NCI-H2081 treated with DMSO at 0.1 percent for 48 hours (cell line): ENCODE measurements at places on chromosomes 6 and 20.

GRCh38 chr6:23447731-23448130 is 678.3 kb upstream of the NRSN1 start:
- no peak for DNase-seq

GRCh38 chr6:5457041-5457440 is 195.7 kb downstream of the FARS2 start:
- no peak for DNase-seq

DNA sequence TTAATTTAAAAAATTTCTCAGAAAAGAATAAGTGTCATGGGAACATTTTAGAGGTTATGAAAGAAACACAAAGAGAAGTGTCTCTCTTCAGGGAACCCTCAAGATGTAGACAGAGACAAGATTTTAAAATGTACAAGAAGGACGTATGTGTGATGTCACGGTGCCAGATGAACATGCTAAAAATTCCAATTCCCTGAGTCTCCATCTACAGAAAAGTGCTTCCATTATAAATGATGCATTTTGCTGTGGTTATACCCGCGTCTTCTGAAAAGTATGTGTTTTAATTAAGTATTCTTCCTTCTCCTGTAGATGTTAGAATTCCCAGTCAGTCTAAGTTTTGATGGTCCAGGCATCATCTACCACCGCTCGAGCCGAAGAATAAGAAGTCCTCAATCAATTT is 489.1 kb downstream of the PREX1 start:
- no peak for DNase-seq

- no peak for DNase-seq
Measured at GRCh38 chr6:107488174-107488874, 1.6 kb upstream of the SOBP start.

GRCh38 chr6:45192556-45192955 is 135.6 kb upstream of the RUNX2 start:
- DNase-seq, result no peak

GRCh38 chr6:37449984-37450383 is 17.0 kb downstream of the CMTR1 start:
- DNase-seq, result no peak

GRCh38 chr20:35887393-35888064 is 66.8 kb downstream of the SCAND1 start:
- no peak for DNase-seq

- no peak for DNase-seq
Measured at GRCh38 chr6:35850208-35850607, 45.1 kb downstream of the LHFPL5 start.

- no peak for DNase-seq
Measured at GRCh38 chr6:31972709-31973350, 892 bp upstream of the DXO start.

DNA sequence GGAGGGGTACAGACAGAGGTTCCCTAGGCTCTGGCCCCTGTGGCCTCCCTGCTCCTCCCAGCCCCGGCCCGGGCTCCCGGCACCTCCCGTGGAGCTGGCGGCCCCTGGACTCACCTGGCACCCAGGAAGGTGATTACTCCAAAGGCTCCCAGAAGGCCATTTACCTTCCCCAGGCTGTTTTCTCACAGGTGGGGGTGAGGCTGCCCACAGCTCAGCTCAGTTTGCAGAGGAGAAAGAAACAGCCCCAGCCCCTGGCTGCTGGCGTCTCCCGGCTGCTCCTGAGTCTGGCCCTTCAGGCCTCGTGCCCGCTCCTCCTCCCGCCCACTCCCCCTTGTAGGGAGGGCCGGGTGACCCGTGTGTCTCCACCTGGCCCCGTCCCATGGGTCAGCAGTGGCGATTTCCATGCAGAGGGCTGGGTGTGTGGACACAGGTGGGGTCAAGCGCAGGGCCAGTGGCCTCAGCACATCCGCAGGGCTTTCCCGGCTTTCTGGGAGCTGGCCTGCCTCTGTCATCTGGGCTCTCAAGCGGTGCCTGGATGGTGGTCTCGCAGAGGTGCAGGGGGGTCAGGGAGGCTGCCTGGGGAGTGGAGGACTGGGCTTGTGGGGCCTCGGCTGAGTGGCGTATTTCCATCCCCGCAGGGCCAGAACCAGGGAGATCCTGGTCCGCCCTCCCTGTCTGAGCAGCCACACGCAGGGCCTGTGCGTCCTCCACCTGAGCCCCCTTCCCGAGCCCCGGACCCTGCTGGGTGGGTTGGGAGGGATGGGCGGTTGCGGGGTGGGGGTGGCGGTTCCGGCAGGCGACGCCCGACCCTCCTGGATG is 20.2 kb upstream of the GATA5 start:
- no peak for DNase-seq

DNA sequence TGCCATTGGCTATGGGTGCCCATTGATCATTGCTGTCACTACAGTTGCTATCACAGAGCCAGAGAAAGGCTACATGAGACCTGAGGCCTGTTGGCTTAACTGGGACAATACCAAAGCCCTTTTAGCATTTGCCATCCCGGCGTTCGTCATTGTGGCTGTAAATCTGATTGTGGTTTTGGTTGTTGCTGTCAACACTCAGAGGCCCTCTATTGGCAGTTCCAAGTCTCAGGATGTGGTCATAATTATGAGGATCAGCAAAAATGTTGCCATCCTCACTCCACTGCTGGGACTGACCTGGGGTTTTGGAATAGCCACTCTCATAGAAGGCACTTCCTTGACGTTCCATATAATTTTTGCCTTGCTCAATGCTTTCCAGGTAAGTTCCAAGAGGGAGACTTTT is 16.4 kb downstream of the ADGRF4 start:
- DNase-seq, result no peak

DNA sequence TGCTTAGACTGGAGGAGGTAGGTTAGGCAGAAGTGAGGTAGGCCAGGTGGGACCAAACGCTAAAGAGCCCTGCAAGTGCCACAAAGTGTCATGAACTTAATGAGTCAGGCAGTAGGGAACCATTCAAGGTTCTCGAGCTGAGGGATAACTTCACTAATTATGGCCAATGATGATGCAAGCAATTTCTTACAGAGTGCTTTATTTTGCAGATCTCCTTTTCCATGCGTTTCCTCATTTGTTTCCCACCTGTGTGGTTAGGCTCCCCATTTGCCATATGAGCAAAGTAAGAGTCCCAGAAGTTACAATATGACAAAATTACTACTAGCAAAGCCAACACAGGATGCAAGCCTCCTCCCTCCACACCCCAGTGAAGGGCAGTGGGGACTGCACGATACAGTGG is 36.5 kb upstream of the PSMF1 start:
- no peak for DNase-seq

- DNase-seq, result no peak
Measured at GRCh38 chr6:144265390-144265789, 19.7 kb upstream of the UTRN start.

DNA sequence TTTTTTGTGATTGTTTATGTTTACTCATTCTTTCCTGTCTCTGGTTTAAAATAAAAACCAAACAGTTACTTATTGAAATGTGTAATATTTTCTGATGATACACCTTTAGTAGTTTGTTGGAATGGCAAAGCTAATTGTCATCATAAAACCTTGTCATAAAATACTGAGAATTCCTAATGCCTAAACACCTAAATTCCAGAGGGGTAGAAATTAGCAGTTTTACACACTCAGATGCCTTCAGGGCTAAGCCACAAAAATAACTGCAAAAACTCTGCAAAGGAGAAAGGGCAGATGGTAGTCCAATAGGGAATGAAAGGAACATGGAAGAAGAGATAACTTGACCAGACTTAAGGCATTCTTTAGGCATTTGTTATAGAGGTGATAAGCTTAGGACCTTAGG is 30.3 kb downstream of the FAM83B start:
- no peak for DNase-seq

GRCh38 chr6:49299279-49299678 is 163.8 kb downstream of the MMUT start:
- DNase-seq, result no peak

DNA sequence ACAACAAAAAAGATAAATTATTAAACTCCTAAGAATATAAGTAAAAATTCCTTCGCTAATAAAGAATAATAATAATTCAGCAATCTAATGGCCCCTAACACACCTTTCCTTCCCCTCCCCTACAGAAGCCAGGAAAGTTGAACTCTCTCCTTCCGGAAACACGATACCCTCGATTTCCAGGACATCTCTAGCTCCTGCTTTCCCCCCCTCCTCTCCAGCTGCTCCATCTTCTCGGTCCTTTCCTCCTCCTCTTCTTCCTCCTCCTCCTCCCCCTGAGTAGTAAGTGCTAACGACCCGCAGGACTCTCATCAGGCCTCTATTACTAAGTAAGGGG is 603 bp downstream of the TASP1 start:
- no peak for DNase-seq

- no peak for DNase-seq
Measured at GRCh38 chr6:156808287-156808686, 31.1 kb downstream of the ARID1B start.

GRCh38 chr20:23278172-23278571 is 72.4 kb upstream of the NXT1 start:
- no peak for DNase-seq

GRCh38 chr20:57656821-57657534 is 36.8 kb upstream of the ZBP1 start:
- DNase-seq, result no peak

DNA sequence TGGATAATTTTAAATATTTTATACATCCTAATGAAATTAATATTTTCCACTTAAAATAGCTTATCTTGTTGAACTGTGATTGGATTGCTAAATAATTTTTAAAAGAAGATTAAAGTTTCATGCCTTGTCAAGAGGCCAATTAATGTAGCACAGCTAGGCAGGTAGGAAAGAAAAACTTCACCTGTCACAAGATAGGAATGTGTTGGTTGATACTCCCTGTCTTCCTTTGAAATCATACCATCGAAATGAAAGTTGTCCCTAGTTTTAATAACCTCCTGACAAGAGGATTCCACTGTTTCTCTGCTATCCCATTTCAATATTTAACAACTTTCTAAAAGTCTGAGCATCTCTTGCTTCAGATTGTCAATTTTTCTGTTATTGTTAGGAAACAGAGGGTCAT is 80.8 kb downstream of the BMP6 start:
- DNase-seq, result no peak

DNA sequence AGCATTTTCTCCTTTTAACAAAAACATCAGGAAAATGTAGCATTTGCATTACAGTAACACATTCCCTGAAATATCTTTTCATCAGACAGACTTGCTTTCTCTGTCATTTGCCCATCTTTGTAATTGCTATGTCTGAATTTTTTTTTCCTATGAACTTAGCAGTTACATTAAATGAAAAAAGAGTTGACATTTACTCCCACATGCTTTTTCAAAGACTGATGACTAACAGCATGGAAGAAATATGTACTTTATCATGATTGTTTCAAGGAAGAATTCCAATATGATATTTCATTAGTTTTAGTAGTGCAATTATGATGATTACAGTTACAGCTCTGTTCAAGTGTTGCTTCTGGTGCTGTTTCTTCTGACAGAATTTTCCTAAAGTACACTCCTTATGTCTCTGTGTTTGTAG is 864.5 kb upstream of the MAN1A1 start:
- no peak for DNase-seq

DNA sequence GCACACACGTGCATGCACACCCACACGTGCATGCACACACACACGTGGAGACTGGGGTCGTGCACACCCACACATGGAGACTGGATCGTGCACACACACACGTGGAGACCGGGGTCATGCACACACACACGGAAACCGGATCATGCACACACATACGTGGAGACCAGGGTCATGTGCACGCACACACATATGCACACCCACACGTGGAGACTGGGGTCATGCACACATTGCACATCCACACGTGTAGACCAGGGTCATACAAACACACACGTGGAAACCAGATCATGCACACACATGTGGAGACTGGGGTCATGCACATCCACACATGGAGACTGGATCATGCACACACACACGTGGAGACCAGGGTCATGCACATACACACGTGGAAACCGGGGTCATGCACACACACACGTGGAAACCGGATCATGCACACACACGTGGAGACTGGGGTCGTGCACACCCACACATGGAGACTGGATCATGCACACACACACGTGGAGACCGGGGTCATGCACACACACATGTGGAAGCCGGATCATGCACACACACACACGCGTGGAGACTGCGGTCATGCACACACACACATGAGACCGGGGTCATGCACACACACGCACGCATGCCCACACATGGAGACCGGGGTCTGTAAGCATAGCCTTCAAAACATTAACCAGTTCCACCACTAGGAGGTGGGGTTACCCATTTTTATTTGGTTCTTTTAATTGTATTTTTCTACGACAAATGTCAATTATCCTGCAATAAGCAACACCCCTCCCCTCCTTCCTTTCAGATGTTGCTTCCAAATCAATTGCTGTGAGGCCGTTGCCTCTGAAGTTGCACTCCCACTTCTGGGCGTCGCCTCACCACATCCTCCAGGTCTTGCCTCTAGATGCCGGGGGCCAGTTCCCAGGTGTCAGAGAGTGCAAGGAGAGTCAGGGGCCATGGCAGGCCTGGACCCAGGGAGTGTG is 95.8 kb downstream of the TMEM242 start:
- no peak for DNase-seq

- no peak for DNase-seq
Measured at GRCh38 chr6:33446356-33446755, 8.0 kb upstream of the ZBTB9 start.

DNA sequence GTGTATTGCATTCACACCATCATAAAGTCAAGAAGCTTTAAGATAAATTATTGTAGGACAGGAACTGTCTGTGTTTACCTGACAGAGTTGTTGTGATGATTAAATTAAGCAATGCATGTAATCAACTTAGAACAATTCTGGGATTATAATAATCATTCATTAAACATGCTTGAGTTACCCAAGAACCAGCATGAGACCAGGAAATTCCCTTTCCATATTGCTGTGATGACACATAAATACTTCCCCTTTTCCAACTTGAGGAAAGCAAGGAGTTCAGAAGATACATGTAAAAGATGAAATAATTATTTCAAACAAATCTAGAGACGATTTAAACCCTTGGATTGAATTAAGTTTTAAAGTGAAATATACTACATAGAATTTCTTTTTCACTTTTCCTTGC is 404.4 kb downstream of the GJA1 start:
- DNase-seq, result no peak

DNA sequence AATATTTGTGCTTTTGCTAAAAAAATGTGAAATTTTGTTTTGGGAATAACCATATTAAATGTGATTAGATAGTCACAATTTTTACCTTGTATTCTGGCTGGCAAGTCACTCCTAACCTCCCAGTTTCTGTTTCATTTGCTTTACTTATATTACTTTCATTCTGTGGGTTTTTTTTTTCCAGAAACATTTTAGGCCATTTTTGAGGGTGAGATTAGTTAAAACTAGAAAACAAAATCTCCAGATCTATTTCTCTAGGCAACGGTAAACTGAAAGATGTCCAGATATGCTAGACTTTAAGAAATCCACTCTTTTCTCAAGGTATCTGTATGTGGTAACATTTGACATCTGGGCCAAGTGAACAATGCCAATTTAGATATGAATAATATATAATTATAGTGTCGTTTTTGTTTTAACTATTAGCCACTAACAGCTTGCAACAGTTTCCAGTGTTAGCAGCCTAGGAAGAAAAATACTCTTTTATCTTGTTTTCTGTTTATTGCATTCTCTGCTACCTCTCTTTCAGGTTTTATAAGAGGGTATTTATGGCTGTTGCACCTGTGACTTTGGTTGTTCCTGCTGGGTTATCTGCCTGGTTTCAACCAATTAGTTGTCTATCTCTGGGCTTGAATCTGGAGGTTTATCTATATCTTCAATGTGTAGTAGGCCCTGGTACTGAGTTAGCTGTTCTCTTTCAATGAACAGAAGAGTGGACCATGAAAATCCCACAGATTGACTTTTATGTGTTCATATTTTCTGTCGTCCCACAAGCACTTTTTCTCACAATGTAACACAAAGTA is 260.9 kb downstream of the NKAIN2 start:
- DNase-seq, result no peak
